ENCODE measurements at places on chromosomes 3 and 15.

- DNase-seq, result no peak
Observed at GRCh38 chr3:153634683-153635082, 472.7 kb downstream of the RAP2B start.

GRCh38 chr15:83129791-83130190 lies 22.3 kb downstream of the TM6SF1 start:
- DNase-seq, result no peak

DNA sequence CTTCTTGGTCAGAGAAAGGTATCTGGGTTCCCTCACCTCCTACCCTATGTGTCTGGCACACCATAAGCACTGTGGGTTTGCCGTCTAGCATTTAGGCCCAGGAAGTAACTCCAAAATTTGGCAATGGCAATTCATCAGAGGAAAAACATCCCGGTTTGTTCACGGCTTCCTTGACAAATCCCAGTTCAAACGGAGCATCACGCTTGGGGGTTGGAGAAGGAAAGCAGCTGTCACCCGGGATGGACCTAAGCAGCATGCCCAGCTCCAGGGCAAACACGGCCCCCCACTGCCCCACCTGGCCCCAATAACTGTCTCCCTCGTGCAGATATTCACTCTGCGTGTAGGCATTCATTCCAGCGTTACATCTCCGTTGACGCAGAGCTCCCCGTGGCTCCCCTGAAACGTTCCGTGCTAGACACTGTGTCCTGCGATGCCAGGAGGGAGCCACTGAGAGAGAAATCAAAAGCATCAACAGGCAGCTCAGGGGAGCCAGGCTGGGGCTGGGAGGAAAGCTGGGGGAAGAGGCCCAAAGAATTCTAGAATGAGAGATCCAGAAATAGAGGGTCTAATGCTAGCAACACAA lies 41.4 kb downstream of the NTRK3 start:
- DNase-seq, result no peak

GRCh38 chr3:152284906-152285305 lies 16.2 kb downstream of the MBNL1 start:
- DNase-seq, result no peak

DNA sequence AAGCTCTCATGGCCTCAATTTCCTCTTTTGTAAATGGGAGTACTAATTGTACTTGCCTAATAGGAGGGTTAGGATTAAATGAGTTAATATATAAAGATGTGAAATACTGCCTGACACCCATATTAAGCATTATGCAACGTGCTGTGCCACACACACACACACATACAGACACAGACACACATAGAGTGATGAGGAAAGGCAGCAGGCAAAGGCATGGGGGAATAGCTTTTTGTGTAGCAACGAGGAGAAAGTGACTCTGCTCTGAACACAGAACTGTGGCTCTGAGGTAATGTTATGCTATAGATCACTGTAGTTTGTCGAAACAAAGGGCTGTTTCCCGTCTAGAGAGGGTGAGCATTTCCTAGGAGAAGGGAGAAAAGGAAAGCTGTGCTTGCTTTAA lies 233.3 kb upstream of the SLCO3A1 start:
- DNase-seq, result no peak

DNA sequence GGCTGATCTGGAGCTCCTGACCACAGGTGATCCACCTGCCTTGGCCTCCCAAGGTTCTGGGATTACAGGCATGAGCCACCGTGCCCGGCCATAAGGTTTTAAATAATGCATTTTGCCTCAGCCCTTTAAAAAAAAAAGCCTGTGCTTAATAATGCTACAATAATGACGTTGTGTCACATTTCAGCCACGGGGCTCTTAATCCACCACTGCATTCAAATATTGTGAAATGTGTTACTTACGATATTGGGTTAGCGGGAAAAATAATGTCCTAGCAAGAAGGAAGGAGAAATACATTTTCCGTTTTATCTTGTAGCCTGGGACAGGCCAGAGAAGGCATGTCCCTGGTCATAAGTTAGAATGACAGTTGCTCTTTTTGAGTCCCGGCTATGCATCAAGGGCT lies 17.6 kb downstream of the PAQR5 start:
- DNase-seq, result no peak

DNA sequence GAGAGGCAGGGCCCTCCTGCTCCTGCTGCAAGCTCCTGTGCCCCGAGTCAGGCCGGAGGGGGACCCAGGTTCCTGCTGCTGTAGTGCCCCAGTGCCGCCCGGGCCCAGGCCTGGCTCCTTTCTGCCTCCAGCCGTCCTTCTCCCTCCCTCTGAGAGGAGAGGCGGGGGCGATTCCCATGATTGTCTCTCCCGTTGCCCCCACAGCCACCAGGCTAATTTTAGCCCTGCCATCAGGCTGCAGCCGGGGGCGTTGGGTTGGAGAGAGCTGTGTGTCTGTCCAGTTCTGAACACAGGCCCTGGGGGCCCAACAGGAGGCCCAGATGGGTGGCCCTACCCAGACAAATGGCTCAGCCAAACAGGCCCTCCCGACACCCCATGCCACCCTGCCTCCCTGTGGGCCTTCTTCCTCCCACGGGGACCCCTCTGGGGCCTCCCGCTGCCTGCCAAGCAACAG lies 214.8 kb downstream of the TBC1D2B start:
- DNase-seq, result no peak

DNA sequence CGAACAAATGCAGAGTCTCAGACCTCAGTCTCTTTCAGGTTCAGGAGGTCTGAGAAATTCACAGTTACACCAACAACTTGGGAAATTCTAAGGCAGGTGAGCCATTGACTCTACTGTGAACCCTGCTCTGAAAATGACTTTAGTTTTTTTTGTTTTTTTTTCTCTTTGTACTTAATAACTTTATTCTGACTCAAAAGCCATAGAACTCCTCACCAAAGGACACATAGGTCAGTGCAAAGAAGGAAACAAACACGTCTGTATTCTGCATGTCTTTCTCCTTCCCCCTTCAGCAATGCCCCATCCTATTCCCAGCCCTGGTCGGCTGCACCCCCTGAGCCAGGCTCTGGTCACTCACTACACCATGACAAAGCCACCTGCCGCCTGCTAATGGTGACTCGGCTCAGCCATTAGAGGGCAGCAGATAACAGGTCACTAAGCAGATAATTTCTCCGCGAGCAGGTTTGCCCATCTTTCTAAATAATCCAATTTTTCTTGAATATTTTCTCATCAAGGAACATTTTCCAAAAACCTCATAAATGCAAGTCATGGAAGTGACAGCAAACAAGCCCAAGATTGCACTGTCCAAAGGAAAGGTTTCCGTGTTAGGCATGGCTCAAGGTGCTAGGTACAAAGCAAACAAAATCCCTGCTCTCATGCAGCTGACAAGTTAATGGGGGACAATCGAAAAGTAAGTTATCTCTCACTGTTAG lies 37.7 kb downstream of the TM4SF4 start:
- DNase-seq, result no peak

Data from stimulated activated CD4-positive, alpha-beta T cell treated with anti-CD3 and anti-CD28 coated beads, TNF-alpha, amount 100 ng/mL, for 4 hours (primary cell).